T-helper 2 cell treated with Interferon-gamma antibody and Interleukin-4, amounts not matched to agents 100 ng/mL and 5 ng/mL, for 36 hours (primary cell): ENCODE measurements at places on chromosomes 11 and 22. TPM values are rescaled to one million over a fixed set of nuclear protein-coding genes. Genes with fewer than 3 reads are reported as not detected.

Gene GRAMD1B
- 40.7 and 41.8 TPM in 2 replicates for total RNA-seq

Gene TMEM191C
- 1.3 and 2.6 TPM in 2 replicates for total RNA-seq

Gene RAB6A
- 76.5 and 79.7 TPM in 2 replicates for total RNA-seq

Gene WBP2NL
- total RNA-seq = 2.0 and 3.3 TPM in 2 replicates

Gene MAFF
- 4.3 and 4.7 TPM in 2 replicates for total RNA-seq

Gene MPZL2
- total RNA-seq = 3.8 and 5.2 TPM in 2 replicates

Gene IFITM10
- total RNA-seq = 0.66 and 0.68 TPM in 2 replicates

Gene OR51B5
- not detected in 2 replicates for total RNA-seq

Gene TBX1
- total RNA-seq = 0.11 and 0.36 TPM in 2 replicates

Gene DGAT2
- total RNA-seq = 1.9 TPM in 2 replicates

Gene CAPN5
- 0.55 and 0.80 TPM in 2 replicates for total RNA-seq

Gene KIF18A
- 27.4 and 28.9 TPM in 2 replicates for total RNA-seq

Gene LMO2
- total RNA-seq = 0.16 TPM in 1 of 2 replicates, not detected in the other

Gene GLYATL1B
- total RNA-seq = not detected in 2 replicates

Gene IFITM2
- total RNA-seq = 1,497 and 1,507 TPM in 2 replicates

Gene SLC25A17
- total RNA-seq = 21.6 and 22.2 TPM in 2 replicates

Gene GRIA4
- total RNA-seq = not detected in 2 replicates

Gene C11orf65
- total RNA-seq = 0.20 and 0.39 TPM in 2 replicates

Gene DLAT
- 37.3 and 41.6 TPM in 2 replicates for total RNA-seq

Gene FAM181B
- total RNA-seq = not detected in 2 replicates

Gene TRIM49
- total RNA-seq = not detected in 2 replicates

Gene DNAJB13
- total RNA-seq = 0.14 and 0.57 TPM in 2 replicates

Gene POLDIP3
- 83.1 and 87.7 TPM in 2 replicates for total RNA-seq

Gene ACR
- not detected in 2 replicates for total RNA-seq

Gene HTR3B
- not detected in 2 replicates for total RNA-seq

Gene KDELR3
- total RNA-seq = 1.3 and 1.6 TPM in 2 replicates

Gene APOL4
- total RNA-seq = 0.98 and 1.8 TPM in 2 replicates

Gene OR4C46
- not detected in 2 replicates for total RNA-seq

Gene RAB3IL1
- not detected in 2 replicates for total RNA-seq

Gene OPCML
- total RNA-seq = not detected in 2 replicates

Gene GAS2
- 1.7 and 2.0 TPM in 2 replicates for total RNA-seq

Gene GP1BB
- not detected in 2 replicates for total RNA-seq

Gene HORMAD2
- total RNA-seq = 0.45 and 0.98 TPM in 2 replicates

Gene CSNK2A3
- 0.18 and 1.0 TPM in 2 replicates for total RNA-seq

Gene FXYD2
- 0.84 and 1.3 TPM in 2 replicates for total RNA-seq

Gene TYR
- total RNA-seq = not detected in 2 replicates

Gene TSSK2
- total RNA-seq = not detected in 2 replicates

Gene SH3BP1
- 152 and 161 TPM in 2 replicates for total RNA-seq

Gene CSRP3
- total RNA-seq = not detected in 2 replicates

Gene RPLP2
- 2,156 and 2,169 TPM in 2 replicates for total RNA-seq

Gene PIH1D2
- 0.43 and 0.59 TPM in 2 replicates for total RNA-seq

Gene POU2F3
- not detected in 2 replicates for total RNA-seq

Gene FGF19
- not detected in 2 replicates for total RNA-seq

Gene CHRNA10
- 3.0 and 3.7 TPM in 2 replicates for total RNA-seq

Gene DCDC1
- 0.16 TPM in 1 of 2 replicates, not detected in the other for total RNA-seq

Gene PHF21B
- not detected in 2 replicates for total RNA-seq

Gene IGSF22
- total RNA-seq = 0.05 and 0.48 TPM in 2 replicates

Gene SLC5A12
- not detected in 2 replicates for total RNA-seq
